Head of caudate nucleus (tissue), 42 donors: ENCODE measurements at places on chromosomes 3 and 15.

GRCh38 chr3:48039487-48040190, 23.4 kb upstream of the MAP4 start:
- DNase-seq = no peak

DNA sequence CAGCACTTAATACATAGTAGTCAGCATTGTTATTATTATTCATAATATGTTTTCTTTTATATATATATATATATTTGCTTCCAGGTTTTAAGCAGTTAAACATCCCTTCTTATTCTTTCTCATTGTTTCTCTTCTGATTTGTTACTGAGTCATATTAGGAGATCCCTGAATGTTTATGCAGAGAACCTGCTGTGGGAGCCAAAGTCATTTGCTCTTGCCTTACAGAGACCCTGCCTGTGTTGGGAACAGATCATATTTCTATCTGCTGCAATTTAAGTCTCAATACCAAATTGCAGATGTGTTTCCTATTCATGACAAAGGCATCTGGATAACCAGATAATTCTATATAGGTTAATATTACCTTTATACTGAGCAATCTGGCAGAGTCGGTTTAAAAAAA, 323.0 kb upstream of the UMPS start:
- DNase-seq = no peak

DNA sequence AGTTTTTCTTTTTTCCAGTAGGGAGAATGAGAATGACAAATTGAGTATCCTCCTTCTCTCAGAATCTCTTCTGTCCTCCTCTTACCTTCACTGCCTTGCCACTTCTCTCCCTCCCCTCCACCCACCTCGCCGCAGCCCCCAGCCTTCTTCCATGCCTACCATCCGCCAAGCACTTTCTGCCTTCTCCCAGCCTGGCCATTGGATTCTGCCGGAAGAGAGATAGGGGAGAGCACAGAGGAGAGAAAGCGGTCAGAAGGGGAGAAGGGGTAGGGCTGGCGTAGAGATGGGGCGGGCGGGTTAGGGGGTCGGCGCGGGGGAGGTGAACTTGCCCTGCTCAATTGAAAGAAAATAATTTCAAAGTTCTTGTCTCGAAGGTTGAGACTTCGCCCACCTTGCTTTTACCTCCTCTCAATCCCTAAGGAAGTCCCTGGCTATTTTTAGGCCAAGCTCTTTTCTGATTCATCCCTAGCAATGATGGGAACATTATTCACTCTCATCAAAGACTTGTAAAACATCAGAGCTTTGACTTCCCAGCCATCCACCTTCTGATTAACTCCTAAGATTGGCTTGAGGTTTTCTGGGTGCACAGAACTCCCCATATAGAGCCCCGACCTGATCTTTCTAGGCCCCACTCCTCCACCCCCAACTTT, 811 bp downstream of the C3orf52 start:
- DNase-seq = no peak

- no peak for DNase-seq
Observed at GRCh38 chr15:83112233-83112955, 4.9 kb downstream of the TM6SF1 start.

DNA sequence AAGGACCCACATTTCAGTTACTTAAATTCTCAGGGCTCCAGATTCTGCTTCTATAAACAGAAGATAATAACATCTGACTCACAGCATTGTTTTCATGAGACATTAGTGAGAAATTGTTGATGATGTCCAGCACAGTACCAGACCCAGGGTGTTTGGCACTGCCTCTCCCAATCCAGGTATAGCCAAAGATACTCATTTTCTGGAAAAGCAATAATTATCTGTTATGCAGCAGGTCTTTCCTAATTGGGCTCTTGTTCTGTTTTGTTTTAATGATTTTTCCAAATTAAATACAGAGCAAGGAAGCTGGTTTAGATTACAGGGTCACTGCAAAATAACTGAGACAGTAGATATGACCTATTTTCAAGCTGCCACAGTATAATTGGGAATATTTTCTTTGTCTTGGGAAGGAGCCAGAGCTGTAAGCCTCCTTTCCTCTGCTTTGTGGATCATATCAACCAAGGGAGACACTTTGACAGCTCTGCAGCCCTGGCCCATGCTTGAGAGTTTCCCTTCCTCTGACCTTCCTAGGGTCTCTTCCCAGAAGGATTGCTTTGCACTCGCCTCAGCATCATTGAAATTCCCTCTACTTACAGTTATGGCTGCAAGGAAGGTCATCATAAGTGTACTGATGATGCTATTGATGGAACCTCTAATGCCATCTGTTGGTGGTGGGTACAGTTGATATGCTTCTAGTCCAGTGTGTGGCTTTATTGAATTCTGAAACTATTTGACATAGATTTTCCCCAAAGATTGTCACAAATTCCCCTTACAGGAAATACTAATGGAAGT, 522.4 kb upstream of the ADAMTS9 start:
- no peak for DNase-seq

- peak; percentile 89 for DNase-seq
Observed at GRCh38 chr3:15268033-15268631, 62.1 kb downstream of the CAPN7 start.

- DNase-seq = no peak
Observed at GRCh38 chr3:31765871-31766270, 215.2 kb downstream of the OSBPL10 start.

- no peak for DNase-seq
Observed at GRCh38 chr15:79172801-79173460, 82.4 kb upstream of the RASGRF1 start.

GRCh38 chr3:14467814-14468620, 65.6 kb downstream of the SLC6A6 start:
- DNase-seq = peak; percentile 73

- no peak for DNase-seq
Observed at GRCh38 chr3:105876780-105877327, 8.0 kb upstream of the CBLB start.

GRCh38 chr3:119098619-119099222, 47.2 kb upstream of the TEX55 start:
- DNase-seq = no peak

DNA sequence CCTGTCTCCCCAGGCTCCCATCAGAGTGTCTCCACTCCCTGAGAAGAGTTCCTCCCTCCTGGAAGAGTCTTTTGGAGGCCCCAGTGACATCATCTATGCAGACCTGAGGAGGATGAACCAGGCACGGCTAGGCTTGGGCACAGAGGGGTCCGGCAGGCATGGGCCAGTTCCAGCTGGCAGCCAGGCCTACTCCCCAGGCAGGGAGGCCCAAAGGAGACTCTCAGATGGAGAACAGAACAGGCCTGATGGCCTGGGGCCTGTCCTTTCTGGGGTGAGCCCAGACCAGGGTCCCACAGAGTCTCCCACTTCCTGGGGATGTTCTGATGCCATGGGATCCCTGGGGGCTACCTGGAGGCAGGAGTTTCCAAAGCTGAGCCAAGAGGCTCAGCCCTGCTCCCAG, 8.5 kb downstream of the SH2D7 start:
- no peak for DNase-seq

DNA sequence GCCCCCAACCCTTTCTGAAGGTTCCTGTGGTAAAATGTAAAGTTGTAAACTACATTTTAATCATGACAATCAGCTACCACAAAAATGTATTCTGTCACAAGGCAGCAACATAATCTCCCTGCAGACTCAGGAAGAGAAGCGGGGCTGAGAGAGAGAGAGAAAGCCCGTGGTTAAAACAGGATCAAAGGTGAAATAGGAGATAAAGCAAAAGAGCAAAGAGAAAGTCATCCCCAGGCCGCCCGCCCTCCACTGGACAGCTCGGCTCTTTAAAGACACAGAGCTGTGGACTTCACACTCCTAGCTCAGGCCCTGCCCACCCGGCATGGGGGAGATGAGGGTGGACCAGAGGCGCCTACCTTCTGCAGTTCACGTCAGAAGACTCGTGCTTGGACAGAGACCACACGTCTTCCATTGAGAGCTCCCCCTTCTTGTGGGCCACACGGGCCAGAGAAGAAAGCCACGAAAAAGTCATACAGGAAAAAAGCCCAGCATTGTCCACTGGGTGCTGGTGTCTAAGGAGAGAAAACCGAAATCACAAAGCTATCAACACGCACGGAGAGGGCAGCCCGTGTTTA, 29.4 kb downstream of the ABCC5 start:
- DNase-seq = no peak

- no peak for DNase-seq
Observed at GRCh38 chr3:137709011-137709601, 55.0 kb upstream of the SOX14 start.

GRCh38 chr15:80743189-80743833, 35.9 kb upstream of the CEMIP start:
- no peak for DNase-seq

GRCh38 chr15:34855893-34856292, 60.5 kb upstream of the ACTC1 start:
- DNase-seq = no peak

DNA sequence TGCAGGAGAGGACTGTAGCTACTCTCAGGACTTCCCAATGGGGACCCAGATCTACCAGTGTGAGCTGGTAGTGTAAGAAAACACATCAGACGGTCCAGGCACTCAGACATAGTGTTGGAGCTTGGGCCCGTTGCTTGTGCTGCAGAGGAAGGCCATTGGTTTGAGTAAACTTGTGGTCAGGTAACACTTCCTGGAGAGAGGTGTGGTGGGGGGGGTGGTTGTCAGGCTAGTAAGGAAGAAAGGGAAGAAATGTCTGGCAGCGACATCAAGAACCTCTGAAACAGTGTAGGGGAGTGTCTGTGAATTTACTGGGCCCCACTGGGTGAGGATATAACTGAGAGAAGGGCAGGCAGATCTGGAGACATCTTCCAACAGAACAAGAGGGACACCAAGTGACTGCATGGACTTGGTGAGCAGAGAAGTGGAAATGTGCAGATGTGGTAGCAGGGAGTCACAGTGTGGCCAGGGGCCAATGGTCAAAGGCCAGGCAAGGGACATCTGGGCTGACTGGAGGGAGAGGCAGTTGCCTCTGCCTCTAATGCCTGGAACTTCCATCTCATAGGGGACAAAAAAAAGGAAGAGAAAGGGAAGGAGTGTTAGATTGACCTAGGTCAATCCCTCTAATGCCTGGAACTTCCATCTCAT, 63.7 kb upstream of the MRPS22 start:
- DNase-seq = no peak

- no peak for DNase-seq
Observed at GRCh38 chr3:16912400-16913263, 27.9 kb downstream of the PLCL2 start.

DNA sequence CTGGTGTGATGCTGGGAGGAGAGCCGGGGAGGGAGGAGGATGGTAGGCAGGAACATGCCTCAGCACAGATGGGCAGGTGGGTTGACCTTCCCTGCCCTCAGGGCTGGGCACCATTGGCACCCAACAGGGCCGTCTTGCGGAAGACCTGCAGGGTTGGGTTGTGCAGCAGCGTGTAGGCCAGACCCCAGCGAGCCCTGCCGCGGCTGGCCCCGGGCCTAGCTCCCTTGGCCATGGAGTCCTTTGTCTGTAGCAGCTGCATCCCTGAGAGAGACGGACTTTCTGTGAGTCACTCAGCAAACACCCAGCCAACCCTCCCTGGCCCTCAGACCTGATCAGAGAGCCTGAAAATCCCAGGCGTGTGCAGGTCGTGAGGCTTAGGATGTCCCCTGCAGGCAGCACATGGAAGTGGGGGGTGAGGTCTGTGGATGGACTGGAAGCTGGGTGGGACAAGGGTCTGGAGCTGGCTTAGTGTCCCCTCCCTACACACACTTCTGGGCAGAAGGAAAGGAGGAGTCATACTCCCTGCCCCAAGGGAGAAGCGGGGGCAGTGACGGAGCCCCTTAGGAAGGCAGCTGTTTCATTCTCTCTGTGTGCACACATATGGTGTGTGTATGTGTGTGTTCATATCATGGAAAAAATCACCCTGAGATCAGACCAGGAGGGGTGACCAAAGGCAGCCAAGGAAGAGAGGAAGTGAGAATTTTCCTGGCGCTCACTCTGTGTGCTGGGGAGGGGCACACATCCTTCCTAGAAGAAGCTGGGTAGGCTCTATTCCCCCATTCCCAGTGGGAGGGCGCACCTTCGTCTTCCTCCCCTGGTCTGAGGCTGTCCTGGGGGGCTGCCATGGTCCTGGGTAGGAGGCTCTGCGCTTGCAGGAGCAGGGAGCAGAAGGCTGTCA, 6.7 kb downstream of the ISLR start:
- DNase-seq = no peak

DNA sequence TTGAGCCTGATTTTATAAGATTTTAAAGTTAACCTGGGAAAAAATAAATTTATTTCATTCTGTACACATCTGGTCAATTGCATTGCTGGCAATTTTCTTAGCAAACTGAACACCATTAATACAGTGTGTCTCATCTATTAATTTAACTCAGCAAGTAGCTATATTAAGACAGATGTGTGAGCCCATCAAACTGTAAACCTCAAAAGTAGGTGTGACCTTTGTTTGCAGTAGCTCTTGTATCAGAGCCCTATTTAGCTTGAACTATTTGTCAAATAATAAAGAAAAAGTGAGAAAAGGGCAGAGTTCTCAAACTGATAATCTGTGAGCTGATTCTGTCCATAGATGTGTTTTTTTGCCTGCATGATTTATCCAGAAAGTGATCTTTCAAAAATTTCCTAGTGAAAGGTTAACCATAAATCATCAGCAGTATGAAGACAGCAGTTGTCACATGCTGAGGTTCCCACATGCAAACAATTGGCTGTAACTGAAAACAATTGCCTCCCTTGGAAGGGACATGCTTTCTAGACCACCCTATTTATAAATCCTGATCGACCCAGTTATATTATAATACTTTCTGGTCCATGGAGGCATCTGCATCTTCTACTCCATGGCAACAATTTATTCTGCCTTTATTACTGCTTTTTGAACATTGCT, 646.5 kb downstream of the NSUN3 start:
- no peak for DNase-seq

DNA sequence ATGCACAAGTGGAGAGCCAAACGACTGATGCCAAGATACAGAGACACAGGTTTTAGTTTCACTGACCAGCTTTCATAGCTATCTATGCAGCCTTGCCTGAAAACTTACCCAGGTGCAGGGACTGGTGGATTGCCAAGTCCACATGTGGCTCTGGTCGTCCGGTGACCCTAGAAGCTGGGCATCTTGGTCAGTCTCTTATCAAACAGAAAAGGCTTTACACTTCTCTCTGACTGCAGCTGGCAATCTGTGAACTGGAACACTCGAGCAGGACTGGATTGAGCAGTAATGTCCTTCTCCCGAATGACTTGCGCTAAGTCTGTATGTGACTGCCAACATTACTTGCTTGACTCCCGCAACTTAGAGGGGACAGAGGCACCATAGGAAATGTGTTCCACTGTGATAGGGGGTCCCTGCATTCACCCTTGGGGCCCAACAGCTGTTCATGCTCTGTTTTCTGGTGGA, 63.0 kb upstream of the SIAH2 start:
- no peak for DNase-seq

DNA sequence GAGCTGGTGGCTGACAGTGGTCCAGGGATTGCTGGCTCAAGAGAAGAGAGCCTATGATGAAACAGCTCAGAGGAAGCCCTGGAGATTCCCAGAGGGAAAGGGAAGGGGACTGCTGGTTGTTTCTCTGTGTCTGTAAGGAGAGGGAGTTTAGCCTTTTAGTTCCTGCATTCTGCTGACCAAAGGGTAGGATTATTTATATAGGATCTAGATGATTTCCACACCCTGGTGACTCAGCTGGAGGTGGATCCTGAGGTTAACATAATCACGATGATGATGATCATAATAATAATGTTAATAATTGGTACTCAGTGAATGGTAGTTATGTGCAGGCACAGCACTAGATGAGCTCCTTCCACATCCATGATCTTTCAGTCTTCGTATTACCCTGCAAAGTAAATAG, 144.9 kb downstream of the EPHB1 start:
- no peak for DNase-seq
